ENCODE measurements at places on chromosomes 16 and 17.

DNA sequence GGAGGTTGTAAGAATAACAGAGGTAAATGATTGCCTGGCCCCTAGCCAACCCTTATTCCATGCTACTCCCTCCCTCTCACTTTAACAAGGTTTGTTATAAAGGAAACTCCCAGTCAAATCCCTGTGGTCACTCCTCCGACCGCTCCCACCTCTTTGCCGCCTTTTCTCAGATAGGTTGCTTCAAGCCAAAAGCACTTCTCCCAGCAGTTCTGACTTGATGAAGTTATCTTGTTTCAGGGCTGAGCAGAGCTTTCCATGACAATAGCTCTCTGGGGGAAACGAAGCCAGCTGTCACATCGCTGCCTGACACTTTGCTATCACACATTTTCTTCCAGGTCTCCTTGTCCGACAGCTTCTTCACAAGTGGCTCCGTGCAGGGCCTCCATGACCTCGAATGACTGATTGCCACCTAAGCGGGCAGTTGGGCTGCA, 278.6 kb downstream of the HAPSTR1 start:
- DNase-seq, result no peak

DNA sequence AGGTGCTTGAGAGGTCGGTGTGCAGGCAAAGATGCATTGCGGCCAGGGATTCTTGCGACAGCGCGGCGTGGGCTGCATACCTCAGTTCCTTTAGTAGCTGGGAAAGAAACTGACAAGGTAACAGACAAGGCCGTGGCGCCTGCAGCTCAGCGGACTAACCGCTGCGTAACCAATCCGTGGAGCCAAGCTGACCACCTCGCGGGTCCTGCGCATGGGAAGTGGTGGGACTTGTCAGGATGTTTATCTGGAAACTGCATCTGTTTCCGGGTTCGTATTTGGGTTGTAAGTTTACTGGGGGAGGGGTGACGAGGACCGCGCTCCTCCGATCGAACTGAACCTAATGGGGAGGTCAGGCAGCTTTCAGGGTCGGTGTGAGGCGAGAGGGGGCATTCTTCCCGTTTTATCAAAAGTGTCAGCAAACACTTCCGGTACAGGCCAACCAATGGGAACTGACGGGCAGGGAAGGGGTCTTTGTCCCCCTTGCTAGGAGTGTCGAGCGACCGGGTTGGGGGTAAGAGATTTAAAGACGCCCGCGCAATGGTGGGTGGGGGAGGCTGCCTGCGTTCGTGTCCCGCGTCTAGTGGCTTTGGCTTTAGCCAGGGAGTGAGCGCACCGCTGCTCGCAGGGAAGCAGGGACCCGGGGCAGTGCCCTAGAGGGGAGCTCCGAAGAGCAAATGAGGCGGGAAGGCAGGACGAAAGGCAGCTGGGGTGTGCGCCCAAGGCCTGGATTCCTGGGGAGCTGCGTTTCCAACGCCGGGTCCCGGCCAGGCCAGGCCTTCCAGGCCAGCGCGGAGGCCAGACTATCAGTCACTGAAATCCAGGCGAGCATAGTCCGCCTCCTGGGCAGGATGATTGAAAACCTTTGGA, 7.0 kb downstream of the IRX6 start:
- DNase-seq, result no peak

GRCh38 chr16:30924076-30924912, 922 bp downstream of the FBXL19 start:
- no peak for DNase-seq

DNA sequence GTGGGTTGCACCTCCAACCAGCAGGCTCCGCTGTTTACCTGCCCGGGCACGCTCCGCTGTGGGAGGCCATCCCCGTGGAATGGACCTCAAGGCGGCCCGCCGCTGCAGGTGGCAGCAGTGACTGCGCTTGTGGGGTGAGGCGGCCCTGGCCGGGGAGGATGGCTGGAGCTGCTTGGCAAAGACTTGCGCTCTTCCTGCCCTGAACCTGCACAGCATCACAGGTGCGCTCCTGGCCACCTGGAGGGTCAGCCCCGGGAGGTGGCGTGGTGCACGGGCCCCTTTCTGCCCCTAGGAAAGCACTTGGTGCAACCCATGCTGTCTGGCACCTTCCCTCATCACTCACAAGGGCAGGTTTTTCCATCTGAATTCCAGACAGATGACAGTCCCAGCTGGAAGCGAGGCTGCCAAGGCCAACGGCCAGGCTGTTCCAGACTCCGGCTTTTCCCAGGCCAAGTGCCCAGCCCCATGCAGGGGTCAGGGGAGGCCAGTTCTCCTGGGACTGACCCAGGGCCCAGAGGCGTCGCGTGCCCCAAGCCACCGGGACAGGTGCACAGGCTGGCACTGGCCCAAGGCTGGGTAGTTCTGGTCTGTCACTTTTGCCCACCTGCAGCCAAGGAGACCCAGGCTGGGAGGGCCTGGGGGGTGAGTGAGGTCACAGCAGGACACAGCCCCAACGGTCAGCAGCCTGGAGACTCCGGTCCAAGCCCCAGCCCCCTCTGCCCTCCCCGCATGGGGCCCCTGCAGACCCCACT, 13.3 kb downstream of the UTS2R start:
- no peak for DNase-seq

DNA sequence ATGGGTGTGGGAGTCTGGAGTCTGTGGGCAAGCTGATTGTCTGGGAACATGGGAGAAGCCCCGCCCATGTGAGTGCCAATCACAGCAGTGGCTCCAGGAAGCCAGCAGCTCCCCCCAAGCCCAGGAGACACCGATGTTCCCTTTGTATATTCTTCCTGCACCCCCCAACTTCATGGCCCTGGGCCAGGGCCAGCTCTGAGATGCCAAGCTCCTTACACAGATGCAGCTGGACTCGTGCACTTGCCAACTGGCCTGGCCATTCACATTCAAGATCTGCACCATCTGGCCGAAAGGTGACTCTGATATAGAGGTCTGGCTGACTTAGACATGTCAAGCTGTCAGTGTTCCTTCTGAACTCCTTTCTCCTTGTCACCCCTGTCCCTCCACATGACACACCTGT, 50.5 kb downstream of the CACNG5 start:
- DNase-seq, result no peak
